Muscle of arm (tissue), 14 donors: ENCODE measurements at places on chromosomes 13 and 19. TPM values are rescaled to one million over a fixed set of nuclear protein-coding genes. Genes with fewer than 3 reads are reported as not detected.

DNA sequence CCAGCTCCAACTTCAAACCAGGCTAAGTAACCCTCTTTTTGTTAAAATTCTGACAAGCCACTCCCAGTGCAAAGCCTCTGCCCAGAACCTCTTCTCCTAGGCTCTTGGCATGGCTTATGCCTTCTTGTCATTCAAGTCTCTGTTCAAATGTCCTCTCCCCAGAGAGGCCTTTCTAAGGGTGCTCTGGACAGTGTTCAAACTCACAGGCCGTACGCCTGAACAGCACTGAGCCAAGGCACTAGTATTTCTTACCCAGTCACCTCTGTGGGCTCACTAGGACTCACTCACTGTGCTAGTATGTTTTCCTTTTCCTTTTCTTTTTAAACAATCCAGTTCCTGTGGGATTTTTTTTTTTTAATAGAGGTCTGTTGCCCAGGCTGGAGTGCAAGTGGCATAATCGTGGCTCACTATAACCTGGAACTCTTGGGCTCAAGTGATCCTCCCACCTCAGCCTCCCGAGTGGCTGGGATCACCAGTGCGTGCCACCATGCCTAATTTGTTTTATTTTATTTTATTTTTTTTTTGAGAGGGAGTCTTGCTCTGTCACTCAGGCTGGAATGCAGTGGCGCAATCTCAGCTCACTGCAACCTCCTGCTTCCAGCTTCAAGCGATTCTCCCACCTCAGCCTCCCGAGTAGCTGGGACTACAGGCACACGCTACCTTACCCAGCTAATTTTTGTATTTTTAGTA is 2.3 kb upstream of the ASF1B start:
- no peak for DNase-seq

MTUS2 gene
- 12.9 TPM for polyA plus RNA-seq

DNA sequence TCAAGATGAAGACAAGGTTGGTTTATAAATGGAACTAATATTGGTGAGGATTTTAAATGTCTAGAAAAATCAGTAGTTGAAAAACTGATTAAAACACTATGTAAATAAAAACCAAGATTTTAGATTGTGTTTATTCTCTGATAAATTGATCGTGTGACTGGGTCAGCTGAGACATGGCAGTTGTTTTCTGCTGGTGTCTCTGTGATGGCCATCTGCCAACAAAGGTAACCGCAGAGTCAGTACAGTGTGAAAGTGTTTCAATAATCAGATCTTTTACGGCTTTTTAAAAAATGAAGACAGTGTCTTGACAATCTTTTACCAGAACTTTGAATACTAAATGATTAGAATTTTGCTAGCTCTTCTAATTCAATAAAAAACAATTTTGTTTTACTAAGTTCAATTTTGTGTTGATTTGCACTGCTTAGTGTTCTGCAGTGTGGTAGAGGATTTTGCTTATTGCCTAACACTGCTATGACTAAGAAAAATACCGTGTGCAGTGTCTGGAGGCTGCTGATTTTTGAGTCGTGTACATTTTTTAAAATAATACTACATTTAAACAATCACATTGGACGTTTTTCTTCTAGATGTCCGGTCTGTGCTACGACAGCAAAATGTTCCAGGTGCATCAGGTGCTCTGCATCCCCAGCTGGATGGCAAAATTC is 32.7 kb upstream of the GPR183 start:
- no peak for DNase-seq

DNA sequence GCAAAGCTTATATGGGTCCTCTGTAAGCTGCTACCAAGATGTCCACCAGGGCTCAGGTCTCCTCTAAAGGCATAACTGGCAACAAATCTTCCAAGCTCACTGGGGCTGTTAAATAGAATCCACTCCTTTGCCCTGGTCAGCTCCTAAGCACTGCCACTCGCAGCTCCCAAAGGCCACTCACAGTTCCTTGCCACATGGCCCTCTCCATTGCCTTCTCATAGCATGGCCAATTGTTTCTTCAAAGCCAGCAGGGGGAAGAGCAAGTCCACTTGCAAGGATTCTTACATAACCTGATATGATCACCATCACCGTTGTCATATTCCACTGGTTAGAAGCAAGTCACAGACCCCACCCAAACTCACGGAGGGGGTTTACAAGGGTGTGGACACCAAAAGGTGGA is 199.5 kb downstream of the SUCLA2 start:
- no peak for DNase-seq

- DNase-seq, result no peak
Observed at GRCh38 chr13:99314640-99315176, 7.5 kb upstream of the GPR183 start.

B3GNT3 gene
- polyA plus RNA-seq, result not detected

DNA sequence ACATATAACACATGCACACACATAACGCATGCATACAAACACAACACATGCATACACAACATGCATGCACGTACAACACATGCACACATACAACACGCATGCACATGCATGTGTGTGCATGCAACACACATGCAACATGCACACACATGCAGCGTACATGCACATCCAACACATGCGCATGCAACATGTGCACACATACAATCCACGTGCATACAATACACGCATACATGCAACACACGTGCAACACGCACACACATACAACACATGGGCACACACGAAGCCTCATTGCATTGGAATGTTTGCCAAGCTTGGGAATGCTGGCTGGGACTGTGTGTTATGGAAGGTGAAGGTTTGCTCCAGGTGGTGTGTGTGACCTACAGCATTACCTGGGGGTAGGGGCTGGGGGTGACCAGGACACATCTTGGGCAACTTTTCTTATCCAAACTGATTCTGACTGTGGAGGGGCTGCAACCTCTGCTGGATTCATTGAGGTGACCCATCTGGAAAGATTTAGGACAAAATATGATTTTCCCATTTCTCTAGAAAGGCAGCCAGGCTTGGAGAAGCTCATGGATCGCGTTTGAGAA is 58.9 kb downstream of the SPACA7 start:
- no peak for DNase-seq

EXOC3L2 gene
- 1.1 TPM for polyA plus RNA-seq

GRCh38 chr13:90448466-90449037 is 898.9 kb upstream of the MIR17HG start:
- no peak for DNase-seq

- peak; percentile 71 for DNase-seq
Observed at GRCh38 chr19:33344573-33344925, 29.0 kb upstream of the CEBPG start.

FTL gene
- 466 TPM for polyA plus RNA-seq

NLRP11 gene
- polyA plus RNA-seq, result not detected

LRRC8E gene
- polyA plus RNA-seq, result not detected

MED26 gene
- polyA plus RNA-seq, result 7.5 TPM

GRCh38 chr19:38664503-38665211 is 17.2 kb downstream of the ACTN4 start:
- no peak for DNase-seq

ENOX1 gene
- polyA plus RNA-seq, result 10.3 TPM
